GM23248 (cell line): ENCODE measurements at places on chromosomes 7 and 10.

- DNase-seq: peak; percentile 81
Observed at GRCh38 chr7:12436896-12437535, 33.4 kb upstream of the VWDE start.

DNA sequence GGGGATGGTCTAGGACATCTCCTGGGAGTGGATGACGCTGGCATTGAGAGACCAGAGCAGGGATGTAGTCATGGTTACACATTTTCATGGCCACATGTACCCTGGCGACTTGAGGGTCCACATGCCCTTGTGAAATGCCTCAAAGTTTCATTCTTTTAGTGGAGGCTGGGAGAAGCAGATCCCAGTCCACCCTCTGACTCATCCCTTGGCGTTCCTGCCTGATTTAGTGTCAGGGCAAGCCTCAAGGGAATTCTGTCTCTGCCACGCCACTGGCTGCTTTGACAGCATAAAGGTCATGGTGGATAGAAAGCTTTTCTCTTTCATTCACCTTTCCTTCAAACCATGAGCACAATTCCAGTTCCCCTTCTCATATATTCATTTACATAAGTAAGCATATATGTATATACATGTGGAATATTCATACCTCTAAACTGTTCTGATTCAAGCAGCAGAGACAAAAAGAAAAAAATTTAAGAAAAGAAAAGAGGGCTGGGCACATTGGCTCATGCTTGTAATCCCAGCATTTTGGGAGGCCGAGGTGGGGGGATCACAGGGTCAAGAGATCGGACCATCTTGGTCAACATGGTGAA, 21.8 kb upstream of the KIF5B start:
- DNase-seq: peak; percentile 95

- no peak for DNase-seq
Observed at GRCh38 chr10:131892806-131893675, 7.8 kb upstream of the PPP2R2D start.

GRCh38 chr10:62972103-62972502, 155.9 kb upstream of the EGR2 start:
- DNase-seq: peak; percentile 76

GRCh38 chr10:132557696-132558515, 20.3 kb downstream of the INPP5A start:
- no peak for DNase-seq

DNA sequence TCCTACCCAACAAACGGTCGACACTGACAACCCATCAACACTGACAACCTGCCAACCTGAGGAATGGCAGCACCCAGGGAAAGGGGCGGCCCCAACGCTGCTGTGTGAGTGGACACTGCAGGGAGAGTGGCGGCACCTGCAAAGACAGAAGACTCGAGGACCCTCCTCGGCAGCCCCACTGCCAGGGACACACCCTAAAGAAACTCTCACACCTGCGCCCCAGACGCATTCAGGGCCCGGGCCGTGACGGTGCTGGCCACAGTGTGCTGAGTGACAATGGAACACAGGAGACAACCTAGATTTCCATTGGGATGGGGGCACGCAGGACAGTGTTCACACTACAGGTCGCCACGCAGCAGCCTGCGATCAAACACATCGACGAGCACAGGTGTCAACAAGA, 3.6 kb downstream of the CAMK2B start:
- DNase-seq: no peak

DNA sequence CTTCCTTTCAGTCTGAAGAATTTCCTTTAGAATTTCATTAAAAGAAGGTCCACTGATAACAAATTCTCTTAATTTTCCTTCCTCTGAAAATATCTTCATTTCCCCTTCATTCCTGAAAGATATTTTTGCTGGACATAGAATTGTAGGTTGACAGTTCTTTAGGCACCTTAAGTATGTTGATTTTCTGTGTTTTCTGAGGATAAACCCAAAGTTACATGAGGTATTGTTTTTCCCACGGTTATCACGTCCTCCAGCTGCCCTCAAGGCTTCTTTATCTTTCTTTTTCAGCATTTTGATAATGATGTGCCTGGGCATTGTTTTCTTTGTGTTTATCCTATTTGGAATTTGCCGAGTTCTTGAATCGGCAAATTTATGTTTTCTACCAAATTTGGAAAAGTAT, 105.3 kb downstream of the ELFN1 start:
- DNase-seq: no peak

DNA sequence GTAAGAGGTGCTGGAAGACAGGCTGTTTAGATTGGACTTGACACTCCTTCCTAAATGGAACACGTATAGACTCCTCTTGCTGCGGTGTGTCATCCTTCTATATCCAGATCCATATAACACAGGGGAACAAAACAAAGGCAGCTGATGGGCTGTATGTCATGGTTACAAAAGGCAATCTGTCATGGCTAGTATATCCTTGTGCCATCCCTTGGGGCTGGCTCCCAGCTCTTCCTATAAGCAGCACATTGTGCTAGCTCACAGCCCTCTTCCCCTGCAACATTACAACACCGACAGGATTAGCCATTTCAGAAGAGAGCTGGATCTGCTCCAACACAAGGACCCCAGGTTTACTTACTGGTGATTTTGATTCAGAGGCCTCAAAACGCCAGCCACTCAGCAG, 15.3 kb downstream of the LIPK start:
- no peak for DNase-seq

- no peak for DNase-seq
Observed at GRCh38 chr10:77146712-77147336, 490.8 kb downstream of the KCNMA1 start.

DNA sequence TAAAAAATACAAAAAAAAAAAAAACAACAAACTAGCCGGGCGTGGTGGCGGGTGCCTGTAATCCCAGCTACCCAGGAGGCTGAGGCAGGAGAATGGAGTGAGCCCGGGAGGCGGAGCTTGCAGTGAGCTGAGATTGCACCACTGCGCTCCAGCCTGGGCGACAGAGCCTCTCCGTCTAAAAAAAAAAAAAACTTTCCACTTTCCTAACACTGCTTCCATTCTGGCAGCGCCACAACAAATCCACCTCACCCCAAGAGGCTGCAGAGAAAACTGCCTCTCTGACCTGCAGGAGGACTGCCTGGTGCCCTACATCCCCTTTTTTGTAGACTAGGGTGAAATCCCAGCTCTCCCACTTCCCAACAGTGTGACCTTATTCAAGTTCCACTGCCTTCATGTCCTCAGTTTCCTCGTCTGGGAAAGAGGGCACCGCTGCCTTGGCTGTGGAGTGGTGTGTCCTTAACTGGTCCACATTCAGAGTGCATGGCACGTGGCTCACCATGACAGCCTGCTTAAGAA, 2.6 kb upstream of the MBL2 start:
- DNase-seq: no peak

GRCh38 chr10:76031769-76032699, 600.6 kb downstream of the LRMDA start:
- DNase-seq: no peak

DNA sequence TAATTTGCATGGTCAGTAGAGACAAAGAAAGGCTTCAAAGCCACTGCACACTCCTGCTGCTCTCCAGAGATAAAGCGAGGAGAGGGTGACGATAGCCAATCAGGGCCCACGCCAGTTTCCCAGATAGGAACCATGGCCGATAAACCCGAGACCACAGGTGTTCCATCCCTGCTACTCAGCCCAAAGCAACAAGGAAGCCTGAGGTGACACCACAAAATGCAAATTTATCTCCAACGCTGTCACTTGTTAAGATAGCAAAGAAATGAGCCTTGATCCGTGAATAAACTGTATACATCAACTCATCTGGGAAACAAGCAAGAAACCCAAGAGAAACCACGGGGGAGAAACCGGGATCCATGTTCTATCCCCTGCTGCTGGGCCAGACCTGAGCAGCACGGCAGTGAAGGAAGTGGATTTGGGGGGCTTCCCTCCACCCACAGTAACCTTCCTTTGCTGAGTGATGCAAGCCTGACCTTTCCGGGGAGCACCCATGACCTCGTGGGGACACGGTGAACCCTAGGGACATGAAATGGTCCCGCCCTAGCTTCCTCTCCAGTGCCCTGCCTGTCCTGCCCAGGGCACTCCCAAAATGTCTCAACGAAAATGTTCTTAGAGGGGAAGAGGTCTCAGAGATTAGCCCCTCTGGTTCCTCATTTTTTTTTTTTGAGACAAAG, 164.6 kb downstream of the PTPRN2 start:
- no peak for DNase-seq

GRCh38 chr10:74728225-74728624, 98.2 kb upstream of the KAT6B start:
- DNase-seq: peak; percentile 42

GRCh38 chr10:6514180-6514579, 65.9 kb downstream of the PRKCQ start:
- no peak for DNase-seq

DNA sequence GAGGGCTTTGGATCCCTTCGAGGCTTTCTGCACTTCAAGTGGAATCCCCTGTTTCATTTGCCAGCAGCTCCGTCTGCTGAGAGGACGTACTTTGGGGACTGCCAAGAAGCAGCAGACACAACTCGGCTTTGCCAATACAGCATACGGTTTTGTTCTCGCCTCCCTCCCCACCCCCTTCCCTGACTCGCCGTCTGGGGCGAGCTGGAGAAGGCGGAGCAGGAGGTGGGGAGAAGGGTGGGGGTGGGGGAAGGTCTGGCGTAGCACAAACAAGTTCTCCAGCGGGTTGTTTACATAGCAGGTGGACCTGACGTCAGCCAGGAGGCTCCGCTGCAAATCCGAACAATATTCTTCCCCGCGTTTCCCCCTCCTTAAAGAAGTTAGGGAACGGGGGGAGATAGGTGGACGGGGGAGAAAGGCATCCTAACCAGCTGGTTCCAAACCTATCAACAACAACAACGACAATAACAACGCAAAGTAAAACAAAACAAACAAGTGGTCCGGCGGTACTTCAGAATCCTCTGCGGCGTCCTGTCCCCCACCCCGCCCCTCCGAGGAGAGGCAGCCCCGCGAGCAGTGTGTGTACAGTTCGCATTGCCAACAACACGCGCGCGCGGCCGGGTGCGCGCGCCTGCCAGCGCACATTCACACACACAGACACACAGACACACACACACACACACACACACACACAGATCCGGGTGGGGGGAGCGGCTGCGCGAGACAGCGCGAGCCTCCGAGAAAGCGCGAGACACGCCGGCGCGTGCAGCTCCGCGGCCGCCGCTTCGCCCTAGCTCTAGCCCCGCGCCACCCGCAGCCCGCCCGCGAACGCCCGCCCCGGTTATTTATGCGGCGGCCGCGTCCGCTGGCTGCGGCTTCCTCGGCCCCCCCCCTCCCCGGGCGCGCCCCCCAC, 167.0 kb upstream of the PPP1R3A start:
- peak; percentile 83 for DNase-seq

DNA sequence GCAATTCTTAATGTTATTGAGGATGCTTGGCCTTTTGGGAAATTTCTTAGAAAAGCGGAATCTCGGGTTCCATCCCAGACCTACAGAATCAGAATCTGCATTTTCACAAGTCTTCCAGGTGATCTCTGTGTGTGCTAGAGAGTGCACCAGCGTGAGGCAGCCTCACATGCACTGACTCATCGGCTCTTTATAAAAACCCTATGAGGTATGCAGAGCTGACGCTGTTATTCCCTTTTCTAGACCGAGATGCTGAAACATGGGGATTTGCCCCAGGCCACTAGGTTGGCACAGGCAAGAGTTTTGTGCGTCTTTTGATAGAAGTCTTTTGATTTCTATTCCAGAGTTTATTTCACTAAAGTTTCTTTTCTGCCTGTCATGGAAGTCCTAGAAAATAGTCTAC, 61.2 kb downstream of the CDCA7L start:
- no peak for DNase-seq
